Stimulated activated CD8-positive, alpha-beta memory T cell treated with anti-CD3 and anti-CD28 coated beads, Interleukin-7, amount 100 ng/mL, for 1 hour (primary cell): ENCODE measurements at places on chromosomes 7 and 10.

DNA sequence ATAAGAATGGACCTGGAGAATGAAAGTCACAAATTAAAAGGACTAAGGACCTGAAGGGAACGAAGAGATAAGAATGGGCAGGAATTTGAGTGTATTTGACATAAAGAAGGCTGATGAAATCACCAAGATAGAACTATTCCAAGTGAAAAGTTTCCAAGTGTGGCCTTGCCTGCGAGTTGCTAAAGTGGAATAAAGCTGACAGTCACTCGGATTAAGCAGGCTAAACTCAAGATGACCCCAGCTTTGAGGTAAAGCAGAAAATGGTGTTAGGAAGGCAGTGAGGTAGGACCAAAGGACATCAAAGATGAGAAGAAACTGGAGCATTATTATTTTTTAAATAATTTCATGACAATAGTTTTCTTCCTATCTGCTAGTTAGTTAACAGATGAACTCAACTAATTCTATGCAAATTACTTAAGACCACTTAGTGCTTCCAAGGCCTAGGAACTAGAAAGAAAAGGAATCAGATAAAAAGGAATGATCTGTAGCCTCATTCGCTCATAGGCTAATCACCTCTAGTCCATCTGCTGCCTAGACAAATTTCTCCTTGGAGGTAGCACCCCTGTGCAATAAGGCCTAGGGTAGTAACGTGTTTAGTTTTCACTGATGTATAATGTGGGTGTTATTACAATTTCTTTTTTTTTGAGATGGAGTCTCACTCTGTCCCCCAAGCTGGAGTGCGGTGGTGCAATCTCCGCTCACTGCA, 34.5 kb downstream of the EZH2 start:
- no peak for DNase-seq

DNA sequence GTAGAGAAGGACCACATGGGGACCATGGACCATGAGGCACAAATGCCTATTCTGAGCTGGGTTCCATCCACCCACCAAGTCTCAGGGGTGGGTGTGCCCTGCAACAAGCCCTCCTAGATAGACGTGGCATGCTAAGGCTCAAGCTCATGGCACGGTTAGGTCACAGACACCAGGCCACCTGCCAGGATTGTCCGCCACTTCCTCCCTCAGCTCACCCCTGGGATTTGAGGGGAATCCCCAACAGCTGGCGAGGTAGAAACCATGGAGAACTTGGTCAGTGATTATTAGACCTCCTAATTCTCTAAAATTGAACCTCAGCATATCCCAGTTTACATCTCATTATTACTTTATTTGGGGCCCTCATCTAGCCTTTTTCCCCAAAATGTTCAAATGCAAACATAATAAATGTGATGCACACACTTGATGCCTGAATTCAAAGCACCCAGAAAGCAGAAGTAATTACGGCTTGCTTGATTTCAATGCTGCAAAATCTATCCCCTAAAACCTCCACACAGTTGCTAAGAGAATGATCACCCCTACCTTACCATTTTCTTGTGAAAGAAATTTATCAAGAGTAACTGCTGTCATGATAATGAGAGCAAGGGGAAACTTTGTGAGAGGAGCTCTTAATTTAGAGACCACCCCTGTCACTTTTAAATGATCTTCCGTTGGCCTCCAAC, 366.6 kb upstream of the PFKP start:
- DNase-seq = no peak

DNA sequence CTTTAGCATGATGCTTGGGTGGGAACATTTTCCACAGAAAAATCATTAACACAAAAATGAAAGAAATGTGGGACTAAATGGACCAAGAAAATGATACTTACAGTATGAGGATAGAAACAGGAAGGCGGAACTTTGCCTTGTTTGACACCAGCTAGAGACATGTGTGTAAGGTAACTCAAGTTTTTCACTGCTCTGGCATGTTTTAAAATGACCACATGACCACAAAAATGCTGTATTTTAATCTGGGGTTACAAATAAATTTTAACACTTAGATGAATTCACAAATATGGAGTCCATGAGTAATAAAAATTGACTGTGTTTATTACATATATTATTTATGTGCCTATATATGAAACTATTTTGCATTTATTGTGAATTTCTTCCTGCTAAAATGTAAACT, 100.9 kb upstream of the PHYHIPL start:
- no peak for DNase-seq

- no peak for DNase-seq
Measured at GRCh38 chr7:44177570-44178131, 11.6 kb downstream of the GCK start.

DNA sequence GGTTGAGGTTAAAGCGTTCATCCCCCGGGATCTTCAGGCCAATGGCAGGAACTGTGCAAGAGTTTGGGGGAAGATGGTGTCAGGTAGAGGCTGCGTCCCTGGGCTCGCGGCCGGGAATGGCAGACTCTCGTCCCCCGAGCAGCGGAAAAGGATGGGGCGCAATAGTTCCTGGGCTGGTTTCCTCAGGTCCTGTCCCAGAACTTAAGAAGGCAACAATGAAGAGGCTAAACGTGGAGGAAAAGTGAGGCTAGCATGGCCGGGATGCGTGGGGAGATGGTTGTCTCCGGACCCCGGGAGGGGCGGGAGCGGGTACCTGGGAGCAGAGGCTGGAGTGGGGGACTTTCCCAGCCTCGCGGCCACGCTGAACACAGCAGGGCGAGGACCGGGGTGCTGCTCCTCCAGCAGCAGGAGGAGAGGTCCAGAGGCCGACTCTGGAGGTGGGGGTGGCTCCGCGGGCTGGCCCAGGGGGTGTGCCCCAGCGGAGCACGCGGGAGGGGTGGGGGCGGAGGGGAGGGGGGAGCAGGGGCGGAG, 882 bp downstream of the IRF5 start:
- no peak for DNase-seq
